Naive B cell (primary cell): ENCODE measurements at places on chromosomes 2 and 18.

- DNase-seq, result no peak
These were observed 42.2 kb upstream of the EPG5 start for GRCh38 chr18:46009125-46009840.

DNA sequence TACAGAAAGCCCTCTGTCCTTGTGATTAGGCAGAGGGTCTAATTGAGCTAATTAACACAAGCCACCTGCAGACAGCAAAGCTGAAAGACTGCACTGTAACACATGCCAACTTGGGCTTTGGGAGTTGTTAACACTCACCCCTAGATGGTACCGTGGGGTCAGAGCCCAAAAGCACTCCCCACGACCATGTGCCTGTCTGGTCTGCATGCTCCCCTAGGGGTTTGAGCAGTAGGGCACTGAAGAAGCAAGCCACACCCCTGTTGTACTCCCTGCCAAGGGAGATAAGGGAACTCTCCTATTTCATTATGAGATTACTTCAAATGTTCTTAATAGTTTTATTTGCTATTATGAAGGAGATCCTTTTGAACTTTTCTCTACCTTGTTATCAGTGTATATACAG, 560.1 kb upstream of the FSHR start:
- no peak for DNase-seq

GRCh38 chr2:233929352-233930022, 12.3 kb downstream of the TRPM8 start:
- no peak for DNase-seq

GRCh38 chr2:130798472-130799218, 38.1 kb upstream of the ARHGEF4 start:
- no peak for DNase-seq

DNA sequence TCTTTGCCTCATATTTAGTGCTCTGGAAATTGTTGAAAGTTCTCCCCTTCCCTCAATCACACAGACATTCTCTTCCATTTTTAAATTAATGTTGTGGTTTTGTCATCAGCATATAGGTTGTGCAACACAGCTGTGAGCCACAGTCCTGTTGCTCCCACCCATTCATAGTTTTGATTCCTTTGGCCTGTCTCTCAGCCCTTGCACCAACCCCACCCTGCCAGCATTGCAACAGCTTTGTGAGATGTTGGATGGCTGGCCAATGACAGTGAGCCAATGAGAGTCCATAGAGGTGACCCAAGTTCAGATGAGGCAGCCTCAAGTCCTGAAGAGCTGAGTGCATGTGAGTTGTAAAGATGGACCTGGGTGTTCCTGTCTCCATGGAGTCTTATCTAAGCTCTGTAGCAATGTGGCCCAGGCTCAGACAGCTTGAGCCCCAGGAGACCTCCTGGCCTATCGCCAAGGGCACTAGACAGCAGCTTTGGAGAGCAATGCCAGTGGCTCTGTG, 775.5 kb downstream of the RNF144A start:
- no peak for DNase-seq

- DNase-seq, result no peak
These were observed 86.6 kb downstream of the ASB1 start for GRCh38 chr2:238513346-238513745.

GRCh38 chr18:32777049-32777448, 4.2 kb upstream of the KLHL14 start:
- DNase-seq, result no peak

DNA sequence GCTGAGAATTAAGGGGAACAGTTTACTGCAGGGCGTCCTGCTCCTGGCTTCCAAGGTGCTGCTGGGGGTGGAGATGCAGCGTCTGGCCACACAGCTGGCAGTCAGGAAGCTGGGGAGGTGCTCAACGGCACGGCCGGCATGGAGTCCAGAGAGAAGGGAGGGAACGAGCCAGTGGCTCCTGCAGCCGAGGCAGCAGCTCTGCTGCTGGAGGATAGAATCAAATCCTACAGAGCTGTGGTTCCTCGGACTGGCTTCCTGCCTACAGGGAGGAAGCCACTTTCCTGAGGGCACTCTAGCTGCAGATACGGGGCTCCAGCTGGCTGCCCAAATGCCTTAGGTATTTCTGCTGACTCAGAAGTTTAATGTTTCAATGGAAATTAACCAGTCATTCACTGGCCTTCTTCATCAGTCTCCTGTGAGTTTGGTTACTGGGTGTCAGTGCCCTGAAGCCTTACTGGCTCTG, 266.3 kb downstream of the TWIST2 start:
- DNase-seq, result no peak

DNA sequence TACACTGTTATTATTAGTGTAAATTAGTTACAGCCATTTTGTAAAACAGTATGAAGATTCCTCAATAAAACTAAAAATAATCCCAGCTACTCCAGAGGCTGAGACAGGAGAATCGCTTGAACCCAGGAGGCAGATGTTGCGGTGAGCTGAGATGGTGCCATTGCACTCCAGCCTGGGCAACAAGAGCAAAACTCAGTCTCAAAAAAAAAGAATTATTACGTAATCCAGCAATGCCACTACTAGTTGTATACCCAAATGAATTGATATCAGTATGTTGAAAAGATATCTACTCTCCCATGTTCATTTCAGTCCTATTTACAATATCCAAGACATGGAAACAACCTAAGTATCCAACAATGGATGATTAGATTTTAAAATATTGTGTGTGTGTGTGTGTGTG, 313.6 kb downstream of the EPHA4 start:
- no peak for DNase-seq

DNA sequence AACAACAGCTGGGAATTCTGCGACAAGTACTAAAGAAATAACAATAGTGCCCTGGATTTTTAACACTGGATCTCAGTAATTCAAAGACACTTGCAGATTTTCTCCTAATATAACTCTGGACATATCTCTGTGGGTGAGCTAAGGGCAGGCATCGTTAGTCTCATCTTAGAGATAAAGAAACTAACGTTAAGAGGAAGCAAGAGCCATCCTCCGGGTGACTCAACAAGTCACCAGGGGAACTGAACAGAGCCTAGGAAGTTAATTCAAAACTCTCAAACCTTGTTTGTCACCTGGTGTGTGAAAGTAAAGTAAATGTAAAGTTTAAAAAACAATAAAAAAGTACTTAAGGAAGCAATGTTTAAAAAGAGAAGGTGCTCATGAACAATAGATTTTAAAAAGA, 41.6 kb upstream of the NRP2 start:
- no peak for DNase-seq

- DNase-seq, result no peak
These were observed 304.7 kb upstream of the HNMT start for GRCh38 chr2:137659616-137660015.

DNA sequence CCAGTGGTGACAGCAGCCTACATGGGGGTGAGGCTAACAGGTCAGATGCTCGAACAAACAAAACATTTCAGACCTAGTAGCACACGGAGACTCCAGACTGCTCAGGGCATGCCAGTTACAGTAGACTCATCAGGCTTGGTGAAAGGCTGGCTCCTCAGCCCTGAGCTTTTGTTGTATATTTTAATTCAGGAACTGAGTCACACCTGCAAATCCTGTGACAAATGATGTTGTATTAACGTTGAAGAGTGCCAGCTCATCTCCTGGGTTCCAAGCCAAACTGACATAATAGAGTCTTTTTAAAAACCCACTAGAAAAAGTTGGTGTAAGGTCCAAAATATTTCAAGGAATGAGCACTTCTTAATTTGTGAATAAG, 65.3 kb downstream of the C1D start:
- no peak for DNase-seq

DNA sequence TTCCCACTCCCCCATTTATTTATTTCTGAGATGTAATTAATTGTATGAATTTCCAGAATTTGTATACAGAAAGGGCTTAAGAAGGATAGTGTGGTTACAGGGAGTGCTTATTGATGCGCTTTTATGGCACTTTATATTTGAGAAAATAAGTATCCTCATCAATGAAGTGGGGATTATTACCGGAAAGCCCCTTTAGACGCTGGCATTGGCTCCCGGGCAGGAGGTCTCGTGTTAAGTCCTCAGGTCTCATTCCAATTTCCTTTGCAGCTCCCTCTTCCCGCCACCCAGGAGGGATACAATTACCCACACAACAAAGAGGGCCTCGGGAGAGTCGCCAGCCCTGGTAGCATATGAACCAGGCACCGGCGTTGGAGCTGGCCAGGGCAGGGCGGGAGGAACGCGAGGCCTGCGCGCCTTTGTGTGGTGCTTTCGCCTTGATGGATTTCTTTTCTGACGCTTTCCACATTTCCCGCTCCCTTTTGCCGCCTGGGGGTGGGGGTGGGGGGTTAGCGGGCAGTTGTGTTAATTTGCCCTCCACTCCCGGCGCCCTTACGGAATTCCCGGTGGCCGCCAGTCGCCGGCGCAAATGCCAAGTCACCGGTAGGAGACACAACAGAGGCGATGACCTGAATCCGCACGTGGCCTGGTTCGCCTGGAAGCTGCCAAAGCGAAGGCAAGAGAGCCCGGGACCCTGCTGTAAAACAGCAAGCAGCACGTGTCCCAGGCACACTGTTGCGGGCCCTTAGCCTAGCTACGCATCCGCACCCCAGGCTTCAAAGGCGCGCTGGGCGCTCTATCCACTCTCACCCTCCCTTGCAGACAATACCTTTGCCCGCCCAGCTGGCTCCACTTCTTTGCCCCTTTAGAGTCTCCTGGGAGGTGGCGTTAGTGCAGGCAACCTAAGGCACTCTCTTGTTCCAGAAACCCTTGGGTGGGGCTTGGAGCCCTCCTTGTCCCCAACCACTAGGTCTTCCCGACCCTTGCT, 3.3 kb downstream of the GAD1 start:
- DNase-seq, result no peak

GRCh38 chr2:174334278-174334715, 457 bp upstream of the SP9 start:
- no peak for DNase-seq
